ENCODE measurements at places on chromosomes 1 and 21.

- no peak for DNase-seq
Observed at GRCh38 chr1:111234866-111235265, 7.4 kb downstream of the CHI3L2 start.

GRCh38 chr1:217018648-217019047 lies 295.4 kb upstream of the ESRRG start:
- no peak for DNase-seq

DNA sequence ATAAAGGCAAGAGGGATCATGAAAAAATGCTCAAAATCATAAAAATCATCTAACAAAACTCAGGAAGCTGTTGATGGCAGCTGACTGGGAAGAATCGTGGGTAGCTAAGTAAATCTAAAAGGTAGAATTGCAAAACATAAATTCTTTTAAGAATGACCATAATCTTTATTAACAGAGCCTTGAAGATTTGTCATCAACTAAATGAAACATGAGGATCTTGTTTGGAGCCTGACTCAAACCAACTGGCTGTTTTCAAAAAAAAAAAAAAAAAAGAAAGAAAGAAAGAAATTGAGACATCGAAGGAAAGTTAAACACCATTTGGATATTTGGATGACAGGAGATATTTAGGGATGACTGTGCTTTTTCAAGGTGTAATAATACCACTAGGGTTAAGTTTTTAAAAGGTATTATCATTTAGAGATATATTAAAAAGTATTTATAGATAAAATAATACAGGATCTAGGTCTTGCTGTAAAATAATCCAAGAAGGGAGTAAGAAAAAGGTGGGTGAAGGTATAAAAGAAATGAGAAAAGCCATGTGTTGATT lies 48.6 kb downstream of the CD34 start:
- no peak for DNase-seq

DNA sequence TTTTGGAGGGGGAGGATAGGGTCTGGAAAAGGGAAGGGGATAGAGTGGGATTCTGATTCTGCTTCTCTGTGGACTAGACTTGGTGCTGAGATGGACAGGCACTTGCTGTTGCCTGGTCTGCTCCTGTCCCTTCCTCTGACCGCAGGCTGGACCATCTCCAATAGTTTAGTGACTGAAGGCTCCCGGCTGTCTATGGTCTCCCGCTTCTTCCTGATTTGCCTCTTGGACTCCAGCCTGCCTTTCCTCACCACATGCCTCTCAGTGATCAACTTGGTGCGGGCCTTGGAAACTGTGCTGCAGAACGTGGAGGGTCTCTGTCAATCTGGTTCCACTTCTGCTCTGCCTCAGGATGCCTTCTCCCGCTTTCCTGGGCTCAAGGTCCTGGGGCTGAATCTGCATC lies 6.3 kb upstream of the ZSCAN20 start:
- DNase-seq = no peak

DNA sequence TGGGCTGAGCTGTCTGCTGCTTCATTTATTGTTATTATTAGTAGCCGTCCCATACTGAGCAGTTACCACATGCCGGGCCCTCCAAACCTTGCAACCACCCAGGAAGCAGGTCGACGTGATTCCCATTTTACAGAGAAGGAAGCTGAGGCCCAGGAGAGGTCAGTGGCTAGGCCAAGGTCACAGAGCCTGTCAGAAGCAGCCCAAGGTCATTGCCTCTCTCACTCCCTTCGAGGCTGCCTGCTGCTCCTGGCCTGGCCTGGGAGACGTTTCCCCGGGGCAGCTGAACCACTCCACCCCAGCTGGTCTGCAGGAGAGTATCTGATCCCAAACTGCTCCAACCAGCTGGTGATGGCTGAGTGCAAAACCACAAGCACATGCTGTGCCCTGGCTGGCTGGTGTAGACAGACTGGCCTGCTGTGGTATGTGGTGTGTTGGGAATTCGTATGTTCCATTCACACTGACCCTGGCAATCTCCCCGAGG lies 6.5 kb downstream of the PADI4 start:
- DNase-seq = no peak

GRCh38 chr1:233138788-233139585 lies 156.5 kb downstream of the PCNX2 start:
- DNase-seq = no peak

- no peak for DNase-seq
Observed at GRCh38 chr1:159084152-159084551, 7.6 kb upstream of the AIM2 start.

GRCh38 chr1:100657876-100658715 lies 61.4 kb upstream of the VCAM1 start:
- no peak for DNase-seq

DNA sequence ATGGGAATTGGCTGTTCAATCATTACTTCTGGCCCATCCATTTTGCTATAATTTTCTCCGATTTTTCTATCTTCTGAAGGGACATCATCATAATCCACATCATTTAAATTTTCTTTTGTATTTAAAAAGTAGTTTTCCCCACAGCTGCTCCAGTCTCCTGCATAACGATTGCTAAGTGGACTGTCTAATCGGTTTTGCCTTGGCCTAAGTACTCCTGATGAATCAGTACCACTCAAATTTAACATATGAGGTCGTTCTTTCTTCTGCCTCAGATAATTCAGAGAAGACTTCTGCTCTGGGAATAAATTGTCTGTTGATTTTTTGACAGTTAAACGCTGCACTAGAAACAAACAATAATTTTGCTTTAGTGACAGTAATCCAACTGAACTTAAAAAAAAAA lies 41.9 kb downstream of the SYDE2 start:
- DNase-seq = no peak

GRCh38 chr1:7516341-7516740 lies 254.8 kb upstream of the VAMP3 start:
- no peak for DNase-seq

DNA sequence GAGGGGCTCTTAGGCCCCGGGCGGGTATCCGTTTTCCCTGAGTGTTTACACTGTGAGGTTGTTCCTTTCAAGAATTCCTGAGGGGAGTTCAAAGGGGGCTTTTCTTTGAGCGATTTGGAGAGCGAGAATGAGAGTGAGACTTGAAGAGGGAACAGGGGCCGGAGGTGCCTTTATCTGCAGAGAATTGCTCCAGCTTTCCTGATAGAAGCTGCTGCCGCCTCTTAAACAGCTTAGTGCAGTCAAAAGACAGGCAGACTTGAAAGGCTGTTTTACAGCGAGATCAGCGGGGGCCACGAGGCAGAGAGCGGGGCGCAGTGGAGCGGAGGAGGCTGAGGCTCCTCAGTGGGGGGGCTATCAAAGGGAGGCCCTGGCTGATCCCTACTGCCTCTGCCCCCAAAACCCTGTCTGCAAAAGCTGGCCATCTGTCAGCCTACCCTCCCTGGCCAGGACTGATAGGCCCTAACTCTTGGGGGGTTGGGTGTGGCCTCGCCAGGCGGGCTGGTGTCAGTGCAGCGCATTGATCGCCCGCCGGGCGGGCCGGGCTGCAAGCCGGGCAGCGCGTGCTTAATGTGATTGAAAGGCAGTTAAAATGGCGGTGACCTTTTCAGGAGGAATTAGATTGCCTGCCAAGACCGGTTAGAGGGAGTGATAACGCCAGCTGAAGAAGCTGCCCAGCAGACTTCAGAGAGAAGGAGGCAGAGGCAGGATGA lies 36.4 kb downstream of the TMEM53 start:
- DNase-seq = no peak

DNA sequence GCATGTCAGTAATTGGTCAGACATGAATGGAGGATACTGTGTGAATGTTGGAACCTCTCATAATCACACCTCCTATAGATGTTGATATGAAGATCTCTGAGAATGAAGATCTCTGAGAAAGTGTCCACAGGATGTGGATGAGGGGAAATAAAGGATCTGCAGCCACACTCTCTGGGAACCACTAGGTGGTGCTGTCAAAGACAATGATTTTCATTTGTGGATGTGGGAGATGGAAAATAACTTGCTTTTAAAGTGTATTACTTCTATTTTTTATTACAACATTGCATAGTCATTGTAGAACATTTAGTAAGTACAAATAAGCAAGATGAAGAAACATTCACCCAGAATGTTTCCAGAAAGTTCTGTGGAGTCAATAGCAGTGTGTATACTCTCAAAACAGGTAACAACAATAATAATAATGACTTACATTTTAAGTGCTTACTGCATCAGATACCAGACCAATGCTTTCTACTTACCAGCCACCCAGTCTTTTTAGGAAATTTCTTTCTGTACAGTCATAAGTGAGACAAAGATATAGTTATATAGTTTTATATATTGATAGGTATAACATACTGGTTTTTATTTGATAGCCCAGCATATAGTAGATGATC lies 128.2 kb downstream of the ATG4C start:
- DNase-seq = no peak

DNA sequence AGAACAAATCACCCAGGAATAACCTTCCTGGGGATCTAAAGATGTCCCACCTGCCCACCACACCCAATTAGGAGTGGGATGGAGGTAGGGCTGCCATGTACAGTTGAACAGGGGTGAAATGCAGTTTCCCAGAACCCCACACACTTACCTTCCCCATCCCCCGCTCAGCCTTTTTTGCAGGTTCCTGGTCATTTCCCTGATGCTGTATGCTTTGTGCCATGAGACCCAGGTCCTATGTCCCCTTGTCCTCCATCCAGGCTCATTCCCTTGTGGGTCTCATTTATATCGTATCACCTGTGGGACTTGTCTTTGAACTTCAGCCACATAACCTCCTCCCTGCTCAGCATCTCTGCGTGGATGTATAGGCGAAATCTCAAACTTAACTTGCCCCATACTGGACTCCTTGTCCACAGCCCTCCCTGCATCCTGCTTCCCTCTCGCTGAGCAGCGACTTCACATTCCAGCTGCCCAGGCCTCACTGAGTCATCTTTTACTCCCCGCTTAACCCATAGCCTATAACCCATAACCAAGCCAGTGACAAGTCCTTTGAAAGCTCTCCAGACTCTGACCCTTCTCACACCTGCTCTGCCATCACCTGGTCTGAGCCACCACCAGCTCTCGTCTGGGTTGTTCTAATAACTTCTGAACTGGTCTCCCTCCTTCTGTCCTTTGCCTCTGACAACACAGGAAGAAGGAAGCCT lies 4.7 kb downstream of the LDLRAD2 start:
- no peak for DNase-seq

- DNase-seq = no peak
Observed at GRCh38 chr1:112445596-112445995, 49.6 kb downstream of the CTTNBP2NL start.

DNA sequence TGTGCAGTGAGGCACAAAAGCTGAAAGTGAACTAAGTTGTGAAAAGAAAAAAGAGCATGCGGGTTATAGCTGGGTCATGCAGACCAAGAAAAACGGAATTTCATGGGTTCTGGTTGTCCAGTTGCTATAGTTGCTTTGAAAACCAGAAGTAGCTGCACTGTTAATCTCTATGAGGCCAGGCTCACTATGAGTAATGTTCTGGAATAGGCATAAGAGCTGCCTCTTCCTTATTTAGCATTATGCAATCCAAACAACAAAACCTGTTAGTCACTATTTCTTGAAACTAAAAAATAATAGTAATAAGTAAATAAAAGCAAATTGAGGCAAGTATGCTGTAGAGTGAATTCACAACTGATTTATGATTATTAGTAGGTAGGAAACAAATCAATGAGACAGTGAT lies 1383.7 kb downstream of the MRPL39 start:
- no peak for DNase-seq

DNA sequence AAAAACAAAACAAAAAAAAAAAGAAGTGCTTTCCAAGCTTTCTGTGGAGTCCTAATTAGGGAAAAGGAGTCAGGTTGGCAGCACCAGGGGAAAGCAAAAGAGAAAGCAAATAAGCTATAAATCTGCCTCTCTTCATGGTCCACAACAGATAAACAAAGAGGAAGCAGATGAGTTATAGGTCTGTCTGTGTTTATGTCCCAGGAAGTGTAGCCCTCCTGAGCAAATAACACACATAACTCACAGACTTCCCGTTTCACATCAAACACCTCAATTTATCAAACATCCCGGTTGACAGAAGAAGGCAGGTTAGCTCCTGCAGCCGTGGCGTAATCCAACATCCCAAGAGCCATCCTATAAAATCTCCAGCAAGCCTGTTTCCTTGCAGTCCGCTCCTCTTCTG lies 5.6 kb upstream of the SLC2A5 start:
- no peak for DNase-seq

GRCh38 chr1:97378596-97378995 lies 542.2 kb downstream of the DPYD start:
- no peak for DNase-seq

GRCh38 chr21:46081022-46081861 lies 16.7 kb upstream of the COL6A2 start:
- no peak for DNase-seq

DNA sequence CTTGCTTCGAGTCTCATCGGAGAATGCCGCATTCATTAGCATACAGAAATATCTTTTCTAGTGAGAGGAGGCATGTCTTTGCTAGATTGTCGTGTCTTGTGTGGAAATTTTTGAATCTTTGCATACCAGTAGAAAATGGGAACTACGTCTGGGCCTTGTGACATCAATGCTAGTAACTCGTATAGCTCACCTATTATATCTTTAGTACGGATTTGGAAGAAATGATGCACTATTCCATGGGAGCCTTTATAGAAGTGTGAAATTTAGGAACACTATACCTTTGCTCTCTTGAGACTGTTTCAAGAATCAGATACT lies 835 bp downstream of the UHMK1 start:
- DNase-seq = no peak

GRCh38 chr1:198121056-198121826 lies 35.6 kb upstream of the NEK7 start:
- no peak for DNase-seq

- no peak for DNase-seq
Observed at GRCh38 chr1:29342983-29343382, 106.7 kb downstream of the PTPRU start.

DNA sequence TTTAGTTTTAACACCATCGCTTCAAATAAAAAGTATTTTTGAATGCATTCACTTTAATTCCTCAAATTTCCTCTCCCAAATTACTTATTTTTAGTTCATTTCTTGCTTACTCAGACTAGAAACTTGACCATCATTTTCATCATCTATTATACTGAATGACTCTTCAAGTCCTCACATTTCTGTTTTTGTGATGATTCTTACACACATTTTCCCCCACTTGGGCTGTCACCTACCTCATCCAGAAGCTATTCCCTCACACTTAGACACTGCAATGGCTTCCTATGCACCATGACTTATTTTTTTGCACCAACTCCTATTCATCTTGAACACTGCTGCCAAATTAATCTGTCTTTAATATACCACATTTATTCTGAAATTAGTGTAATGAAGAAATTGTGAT lies 239.6 kb upstream of the DUSP10 start:
- DNase-seq = no peak

- DNase-seq = no peak
Observed at GRCh38 chr1:82143108-82143833, 342.5 kb downstream of the ADGRL2 start.

DNA sequence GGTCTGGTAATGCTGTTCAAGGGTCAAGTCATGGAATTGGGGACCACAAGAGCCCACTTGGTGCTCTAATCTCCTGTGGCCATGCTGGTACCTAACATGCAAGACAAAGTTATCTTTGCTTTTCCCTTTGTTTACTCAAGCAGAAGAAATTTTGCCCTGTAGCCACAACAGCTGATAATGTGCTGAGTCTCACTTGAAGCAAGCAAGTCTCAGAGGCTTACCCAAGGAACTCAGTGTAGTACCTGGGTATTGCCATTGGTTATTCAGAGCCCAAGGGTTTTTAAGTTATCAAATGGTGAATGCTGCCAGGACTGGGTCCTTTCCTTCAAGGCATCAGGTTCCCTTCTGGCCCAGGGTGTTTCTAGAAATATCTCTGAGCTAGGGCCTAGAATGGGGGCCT lies 198.9 kb upstream of the RNPC3 start:
- DNase-seq = no peak

Measured in NCI-H1048 (cell line).